ENCODE measurements at places on chromosomes 7 and 10.

GRCh38 chr10:50417486-50417885, 166.2 kb upstream of the ASAH2 start:
- DNase-seq: no peak

DNA sequence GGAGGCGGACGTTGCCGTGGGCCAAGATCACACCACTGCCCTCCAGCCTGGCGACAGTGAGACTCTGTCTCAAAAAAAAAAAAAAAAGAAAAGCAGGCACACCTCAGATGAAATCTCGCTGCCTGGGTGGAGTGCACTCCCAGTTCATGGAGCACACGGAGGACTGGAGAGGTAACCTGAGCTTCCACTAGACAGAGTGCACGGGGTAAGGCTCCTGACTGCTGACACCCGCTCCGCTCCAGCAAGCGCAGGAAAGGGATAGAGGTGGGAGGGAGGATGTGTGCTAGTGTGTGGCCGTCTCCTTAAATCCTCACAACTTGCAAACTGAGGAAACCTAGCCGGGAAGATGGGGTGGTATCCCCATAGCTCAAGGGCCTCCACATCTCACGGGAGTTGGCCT, 50.8 kb downstream of the FAM53B start:
- no peak for DNase-seq

GRCh38 chr7:101804088-101804963, 13.1 kb upstream of the CUX1 start:
- DNase-seq: no peak

- DNase-seq: no peak
Observed at GRCh38 chr10:72261784-72262404, 11.8 kb upstream of the DDIT4 start.

- peak; percentile 17 for DNase-seq
Observed at GRCh38 chr7:107579885-107580715, at the start of gene BCAP29. TSS of gene BCAP29 (plus strand) at chr7:107580246. CDS start at chr7:107580773, 527 bp downstream.

DNA sequence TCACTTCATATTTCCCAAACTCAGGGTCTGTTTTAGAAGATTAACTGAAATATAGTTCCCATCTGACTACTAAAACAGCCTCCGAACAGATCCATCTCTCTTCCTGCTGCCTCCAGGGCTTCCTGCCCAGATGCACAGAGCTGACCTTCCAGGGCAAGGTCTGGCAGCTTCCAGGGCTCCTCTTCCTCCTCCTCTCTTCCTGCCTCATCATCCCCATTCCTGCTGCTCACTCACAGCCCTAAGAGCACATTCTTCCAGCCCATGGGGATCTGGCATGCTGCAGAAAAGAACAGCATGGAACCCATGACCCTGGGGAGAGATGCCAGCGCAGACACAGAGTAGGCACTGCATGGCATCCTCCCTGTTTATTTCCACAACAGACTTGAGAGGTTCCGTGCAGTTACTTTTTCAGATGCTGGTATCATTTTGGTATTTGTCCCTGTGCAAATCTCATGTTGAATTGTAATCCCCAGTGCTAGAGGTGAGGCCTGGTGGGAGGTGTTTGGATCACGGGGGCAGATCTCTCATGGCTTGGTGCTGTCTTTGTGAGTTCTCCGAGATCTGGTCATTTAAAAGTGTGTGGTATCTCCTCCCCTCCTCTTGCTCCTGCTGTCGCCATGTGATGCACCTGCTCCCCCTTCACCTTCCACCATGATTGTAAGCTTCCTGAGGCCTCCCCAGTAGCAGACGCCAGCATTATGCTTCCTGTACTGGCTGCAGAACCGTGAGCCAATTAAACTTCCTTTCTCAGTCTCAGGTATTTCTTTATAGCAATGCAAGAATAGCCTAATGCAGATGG, 4.4 kb downstream of the PKD1L1 start:
- DNase-seq: no peak

DNA sequence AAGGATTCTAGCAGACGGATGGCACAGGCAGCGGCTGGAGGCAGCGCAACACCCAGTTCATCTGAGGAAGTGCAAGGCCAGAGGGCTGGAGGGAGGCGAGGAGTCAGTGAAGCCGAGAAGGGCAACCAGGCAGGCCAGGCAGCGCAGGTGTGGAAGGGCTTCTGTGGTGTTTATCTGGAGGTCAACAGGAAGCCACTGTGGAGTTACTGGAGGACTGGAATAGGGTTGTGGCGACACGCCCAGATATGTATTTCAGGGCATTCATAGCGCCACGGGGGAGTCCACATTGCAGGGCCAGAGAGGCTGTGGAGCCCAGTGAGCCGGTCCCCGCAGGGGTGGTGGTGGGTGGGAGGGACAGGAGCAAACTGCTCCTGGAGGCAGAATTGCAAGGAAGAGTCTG, 150.6 kb downstream of the CDH23 start:
- DNase-seq: no peak

GRCh38 chr10:84693006-84693405, 364.6 kb downstream of the CCSER2 start:
- DNase-seq: no peak

DNA sequence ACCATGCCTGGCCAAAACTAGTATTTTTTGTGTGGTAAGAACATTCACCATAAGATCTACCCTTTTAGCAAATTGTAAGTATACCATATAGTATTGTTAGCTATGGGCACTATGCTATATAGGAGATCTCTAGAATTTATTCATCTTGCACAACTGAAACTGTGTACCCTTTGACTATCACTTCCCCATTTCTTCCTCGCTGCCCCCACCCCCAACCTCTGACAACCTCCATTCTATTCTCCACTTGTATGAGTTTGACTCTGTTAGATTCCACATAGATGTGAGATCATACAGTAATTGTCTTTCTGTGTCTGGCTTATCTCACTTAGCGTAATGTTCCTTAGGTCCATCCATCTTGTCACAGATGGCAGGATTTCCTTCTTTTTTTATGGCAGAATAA, 3.6 kb downstream of the CASP7 start:
- DNase-seq: no peak

DNA sequence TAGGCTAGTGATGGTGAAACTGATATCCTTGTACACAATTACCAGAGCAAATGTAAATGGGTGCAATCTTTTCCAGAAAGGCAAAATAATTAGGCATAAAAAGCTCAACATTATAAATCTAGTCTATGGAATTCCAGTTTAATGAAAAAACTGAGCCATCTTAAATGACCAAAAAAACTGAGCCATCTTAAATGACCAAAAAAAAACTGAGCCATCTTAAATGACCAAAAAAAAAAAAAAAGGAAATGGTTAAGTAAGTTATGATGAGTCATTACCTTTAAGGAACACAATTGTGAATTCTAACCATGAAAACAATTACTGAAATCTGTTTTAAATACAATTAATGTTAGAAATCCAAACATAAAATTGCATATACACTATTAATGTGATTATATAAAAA, 25.3 kb downstream of the USP6NL start:
- no peak for DNase-seq

- no peak for DNase-seq
Observed at GRCh38 chr7:92681633-92682032, 91.4 kb upstream of the FAM133B start.

DNA sequence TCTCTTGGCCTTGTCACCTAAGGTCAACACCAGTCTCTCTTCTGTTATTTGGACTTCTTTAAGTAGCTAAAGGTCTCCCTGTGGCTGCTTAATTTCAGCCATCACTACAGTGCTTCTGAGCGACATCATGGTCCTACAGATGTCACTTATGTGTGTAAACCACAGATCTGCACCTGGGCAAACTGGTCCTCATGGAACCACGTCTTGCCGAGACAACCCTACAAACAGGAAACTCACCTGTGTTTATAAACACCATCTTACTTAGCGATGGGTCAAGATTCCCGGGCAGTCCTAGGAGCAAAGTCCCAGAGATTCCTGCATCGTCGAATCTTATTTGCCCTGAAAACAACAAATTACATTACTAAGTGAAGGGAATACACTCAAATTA, 27.8 kb downstream of the KLF6 start:
- DNase-seq: no peak

DNA sequence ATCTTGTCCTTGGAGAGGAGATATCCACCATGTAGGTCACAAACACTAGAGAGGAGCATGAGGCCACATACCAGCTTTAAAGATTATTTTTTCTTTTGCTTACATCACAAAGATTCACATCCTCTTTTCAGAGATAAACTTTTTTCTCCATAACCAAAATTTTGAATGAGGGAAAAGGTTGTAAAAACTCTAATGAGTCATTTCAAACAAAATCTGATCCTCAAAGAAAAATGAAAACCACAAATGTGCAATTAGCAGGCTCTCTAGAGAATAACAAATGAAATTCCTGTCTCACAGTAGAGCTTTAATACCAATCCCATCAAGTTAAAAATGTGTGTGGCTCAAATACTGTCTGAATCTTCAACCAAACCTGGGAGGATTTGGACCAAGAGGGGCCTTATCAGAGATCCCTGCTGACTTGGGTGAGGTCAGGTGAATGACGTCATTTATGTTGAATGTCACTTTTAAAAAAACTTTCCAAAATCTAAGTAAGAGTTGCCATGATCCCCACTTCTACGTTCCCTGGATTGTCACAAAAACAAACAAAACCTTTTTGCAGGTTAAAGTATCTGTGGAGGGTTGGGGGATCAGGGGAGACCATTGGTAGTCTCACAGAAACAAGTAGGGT, 261.5 kb upstream of the NPSR1 start:
- no peak for DNase-seq

DNA sequence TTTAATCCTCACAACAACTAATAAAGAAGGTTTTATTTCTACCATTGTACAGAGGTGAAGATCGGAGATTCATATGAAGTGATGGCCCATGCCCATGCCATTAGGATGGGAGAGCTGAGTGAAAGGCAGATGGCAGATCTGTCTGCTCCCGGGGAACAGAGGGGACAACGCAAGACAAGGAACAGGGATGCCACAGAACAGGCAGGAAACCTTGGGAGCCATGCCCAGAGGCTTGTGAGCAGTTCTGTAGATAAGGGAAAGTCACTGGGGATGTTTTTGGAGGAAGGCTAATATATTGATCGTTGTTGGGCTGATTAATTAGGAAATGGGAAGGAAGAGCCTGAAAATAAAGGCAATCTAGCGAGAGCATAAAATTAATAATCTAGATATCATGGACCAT, 73.1 kb upstream of the ITGB1 start:
- DNase-seq: no peak

- DNase-seq: no peak
Observed at GRCh38 chr7:102434039-102434486, 688 bp downstream of the ORAI2 start.

DNA sequence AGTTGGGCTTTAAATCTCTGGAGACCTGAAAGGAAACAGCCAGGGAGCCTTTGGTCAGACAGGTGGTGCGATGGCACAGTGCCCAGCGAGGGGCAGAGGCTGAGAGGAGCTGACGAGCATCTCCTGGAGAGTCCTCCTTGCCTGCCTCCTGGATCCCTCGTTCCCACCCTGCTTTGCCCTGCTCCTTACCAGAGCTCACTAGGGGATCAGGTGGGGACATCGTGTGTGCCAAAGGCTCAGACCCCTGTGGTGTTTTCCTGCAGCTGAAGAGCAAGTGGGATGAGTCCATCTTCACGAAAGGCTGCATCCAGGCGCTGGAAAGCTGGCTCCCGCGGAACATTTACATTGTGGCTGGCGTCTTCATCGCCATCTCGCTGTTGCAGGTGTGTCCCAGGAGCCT, 21.8 kb upstream of the SH2D4B start:
- no peak for DNase-seq

- DNase-seq: no peak
Observed at GRCh38 chr10:96842896-96843723, 11.0 kb downstream of the LCOR start.

DNA sequence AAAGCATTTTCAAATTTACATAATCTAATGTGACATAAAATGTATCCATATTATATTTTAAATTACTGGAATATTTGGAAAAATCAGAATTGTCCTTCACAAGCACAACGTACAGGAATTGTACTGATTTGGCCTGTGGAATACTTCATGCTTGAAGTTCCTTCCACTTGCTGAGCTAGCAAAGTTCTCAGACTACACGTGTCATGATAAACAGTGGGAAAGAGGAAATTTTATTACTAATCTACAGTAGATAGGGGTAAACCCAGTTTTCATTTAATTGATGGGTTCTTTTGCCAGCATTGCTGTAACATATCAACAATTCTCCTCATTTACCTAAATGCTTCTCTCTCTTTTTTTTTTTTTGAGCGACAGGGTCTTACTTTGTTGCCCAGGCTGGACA, 45.6 kb upstream of the FIGNL1 start:
- DNase-seq: no peak

DNA sequence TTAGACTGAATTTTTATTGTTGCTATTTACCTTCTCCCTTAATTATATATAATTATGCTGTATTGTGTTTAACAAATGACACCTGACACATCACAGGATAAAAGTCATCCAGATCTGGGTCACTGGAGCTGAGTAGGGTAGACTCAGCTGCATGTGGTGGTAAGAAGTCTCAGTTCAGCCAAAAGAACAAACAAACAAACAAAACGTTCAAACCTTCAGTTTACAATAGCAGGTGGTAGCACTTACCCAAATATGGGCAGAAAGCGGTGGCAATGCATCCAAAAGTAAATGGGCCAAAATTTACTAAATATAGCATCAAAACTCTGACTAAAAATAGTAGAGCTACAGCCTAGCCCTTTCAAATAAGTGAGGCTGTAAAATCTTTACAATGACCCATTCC, 42.2 kb downstream of the ZWINT start:
- no peak for DNase-seq

DNA sequence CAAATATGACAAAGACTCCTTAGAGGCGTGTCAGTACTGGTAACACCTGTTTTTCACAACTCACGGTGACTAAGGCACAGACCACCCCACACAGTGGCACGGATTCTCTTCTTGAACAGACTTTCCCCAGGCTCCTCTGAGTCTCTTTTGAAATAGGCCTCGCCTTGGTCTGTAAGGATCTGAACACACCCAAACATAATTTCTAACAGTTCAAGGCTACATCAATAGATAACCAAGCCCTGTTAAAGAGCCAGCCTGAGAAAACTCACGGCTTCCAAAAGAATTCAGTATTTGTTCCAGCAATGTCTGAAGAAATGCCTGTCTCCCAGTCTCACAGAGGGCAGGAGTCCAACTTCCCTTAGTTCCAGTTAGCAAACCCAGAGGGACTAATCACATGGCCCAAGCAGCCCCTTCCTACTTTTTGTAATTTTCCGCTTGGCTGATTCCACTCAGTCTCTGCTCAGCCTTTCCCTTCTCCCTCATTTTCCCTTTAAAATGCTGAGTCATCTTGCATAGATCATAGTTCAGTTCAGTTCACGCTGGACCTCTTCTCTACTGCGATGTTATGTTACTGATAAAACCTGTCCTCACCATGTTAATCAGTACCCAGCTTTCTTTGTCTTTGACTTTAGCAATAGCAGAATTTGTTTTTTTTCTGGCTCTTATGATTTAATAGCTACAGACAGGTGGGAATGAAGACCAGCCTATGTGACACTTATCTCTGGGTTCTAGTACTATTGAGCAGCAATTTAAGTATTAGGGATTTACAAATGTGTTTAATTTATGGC, 22.6 kb upstream of the AKR1C3 start:
- no peak for DNase-seq

- no peak for DNase-seq
Observed at GRCh38 chr10:76717141-76717540, 920.5 kb downstream of the KCNMA1 start.

- no peak for DNase-seq
Observed at GRCh38 chr10:59245686-59246085, 69.2 kb downstream of the PHYHIPL start.
